ENCODE measurements at places on chromosomes 5 and 9.

DNA sequence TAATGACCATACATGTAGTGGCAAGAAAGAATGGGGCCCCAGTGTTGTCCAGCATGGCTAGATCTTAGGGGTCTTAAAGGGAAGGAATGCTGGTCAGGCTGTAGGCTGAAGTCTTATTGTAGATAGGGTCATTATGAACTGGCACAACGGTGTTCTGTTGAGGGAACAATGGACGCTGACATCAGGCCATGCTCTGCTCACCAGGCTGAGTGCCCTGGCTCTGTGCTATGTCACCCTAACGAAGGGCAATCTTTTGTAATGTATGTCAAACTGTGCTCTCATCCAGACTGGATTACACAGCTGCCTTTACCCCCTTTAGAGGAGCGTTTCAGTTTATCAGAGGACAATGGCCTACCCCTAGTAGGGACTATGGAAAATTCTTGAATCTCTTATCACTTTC lies 14.6 kb upstream of the ZNF608 start:
- DNase-seq, result no peak

GRCh38 chr5:145205546-145205945 lies 629.6 kb downstream of the PRELID2 start:
- no peak for DNase-seq

DNA sequence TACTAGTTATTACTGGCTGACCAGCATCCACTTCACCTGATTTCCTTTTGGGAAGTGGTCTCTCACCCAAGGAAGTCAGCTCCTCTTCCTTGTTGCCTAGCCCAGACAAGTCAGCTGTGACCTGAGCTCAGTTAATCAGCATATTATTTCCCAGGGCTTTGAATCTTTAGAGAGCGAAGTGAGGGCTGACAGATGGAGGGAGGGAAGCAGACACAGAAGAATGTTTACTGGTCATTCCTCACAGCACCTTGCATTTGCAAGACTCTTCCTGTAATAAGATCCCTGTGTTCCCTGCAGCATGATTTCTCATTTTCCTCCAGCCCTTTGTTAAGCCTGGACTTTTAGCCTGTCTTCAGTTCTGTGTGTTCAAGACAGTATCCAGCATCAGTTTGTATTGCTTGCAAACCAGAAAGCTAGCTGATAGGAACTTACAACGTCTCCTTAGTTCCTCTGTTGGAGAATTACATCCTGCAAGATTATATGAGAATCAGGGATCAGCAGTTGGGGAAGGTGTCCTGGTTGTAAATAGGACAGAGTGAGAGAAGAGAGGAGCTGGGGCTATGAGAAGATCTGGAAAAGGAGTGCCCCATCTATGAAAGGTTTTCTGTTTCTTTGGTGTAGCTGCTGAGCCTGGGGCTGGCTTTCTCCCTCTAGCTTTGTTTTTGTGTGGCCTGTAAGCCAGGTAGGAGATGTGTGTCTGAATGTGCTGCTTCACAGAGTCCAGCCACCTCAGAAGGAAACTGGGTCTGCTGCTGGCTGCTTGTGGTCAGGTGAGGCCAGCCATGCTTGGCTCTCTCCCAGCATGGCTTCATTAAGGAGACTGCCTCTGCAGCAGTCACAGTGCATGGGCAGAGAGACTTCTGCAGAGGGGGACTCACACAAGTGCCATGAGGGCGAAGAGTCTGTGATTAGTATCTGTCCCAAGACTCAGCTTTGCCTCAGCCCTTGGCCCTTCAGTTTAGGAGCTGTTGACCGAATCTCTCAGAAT lies 50.3 kb downstream of the MAN2A1 start:
- no peak for DNase-seq

DNA sequence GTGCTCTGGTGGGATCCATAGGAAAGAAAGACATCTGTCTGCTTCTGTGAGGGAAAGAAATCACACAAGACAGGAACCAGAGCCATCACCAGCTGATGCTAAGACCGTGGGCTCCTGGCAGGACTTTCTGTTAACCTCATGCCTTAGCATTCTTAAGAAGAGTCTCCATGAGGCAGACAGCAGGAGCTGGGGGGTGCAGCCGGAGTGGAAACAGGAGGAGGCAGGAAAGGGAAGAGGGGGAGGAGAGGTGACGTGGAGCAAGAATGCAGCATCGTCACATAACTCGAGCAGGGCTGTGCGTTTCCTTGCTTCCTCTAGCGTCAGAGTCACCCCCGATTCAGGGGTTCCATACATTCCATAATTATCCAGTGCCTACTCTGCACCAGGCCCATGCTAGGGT lies 53.6 kb downstream of the ERGIC1 start:
- DNase-seq, result no peak

- DNase-seq, result no peak
Observed at GRCh38 chr9:126778141-126778540, 26.7 kb upstream of the ZBTB43 start.

DNA sequence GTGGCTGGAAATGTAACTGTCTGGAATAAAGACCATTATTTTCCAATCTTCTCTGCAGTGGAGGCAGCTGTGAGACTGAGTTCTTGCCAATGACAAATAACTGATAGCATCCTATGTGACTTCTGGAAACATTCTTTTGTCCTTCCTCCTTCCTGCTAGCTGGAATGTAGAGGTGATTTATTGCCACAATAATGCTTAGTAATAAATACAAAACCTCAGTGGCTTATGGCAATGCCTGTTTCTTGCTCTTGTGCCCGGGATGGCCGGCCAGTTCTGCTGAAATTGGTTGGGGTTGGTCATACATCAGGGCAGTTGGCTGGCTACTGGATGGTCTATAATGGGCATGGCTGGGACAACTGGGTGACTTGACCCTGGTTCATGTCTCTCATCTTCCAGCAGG lies 12.2 kb upstream of the TEX48 start:
- no peak for DNase-seq

DNA sequence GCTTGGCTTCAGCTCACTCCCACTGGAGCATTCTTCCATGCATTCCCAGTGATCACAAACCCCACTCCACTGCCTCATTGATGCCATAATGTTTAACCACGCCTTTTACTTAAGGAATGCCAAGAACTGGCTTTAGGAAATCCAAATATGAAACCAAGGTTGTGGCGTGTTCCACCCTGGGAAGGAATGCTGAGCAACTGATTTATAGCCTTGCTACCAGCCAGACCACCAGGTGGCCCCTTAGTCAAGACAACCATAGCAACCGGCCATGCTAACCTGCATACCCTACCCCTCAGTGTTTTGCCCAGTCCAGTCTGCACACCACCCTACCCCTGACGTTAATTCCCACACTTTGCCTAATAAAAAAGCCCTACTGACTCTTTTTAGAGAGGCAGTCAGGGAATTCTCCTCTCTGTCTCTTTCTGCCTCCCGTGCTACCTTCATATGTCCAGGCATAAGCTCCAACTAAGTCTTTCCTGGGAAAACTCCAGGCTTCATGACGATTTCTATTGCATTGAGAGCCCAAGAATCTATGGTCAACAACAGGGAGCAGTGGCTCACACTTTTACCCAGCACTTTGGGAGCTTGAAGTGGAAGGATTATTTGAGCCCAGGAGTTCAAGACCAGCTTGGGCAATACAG lies 27.0 kb upstream of the PRRC2B start:
- DNase-seq, result no peak

DNA sequence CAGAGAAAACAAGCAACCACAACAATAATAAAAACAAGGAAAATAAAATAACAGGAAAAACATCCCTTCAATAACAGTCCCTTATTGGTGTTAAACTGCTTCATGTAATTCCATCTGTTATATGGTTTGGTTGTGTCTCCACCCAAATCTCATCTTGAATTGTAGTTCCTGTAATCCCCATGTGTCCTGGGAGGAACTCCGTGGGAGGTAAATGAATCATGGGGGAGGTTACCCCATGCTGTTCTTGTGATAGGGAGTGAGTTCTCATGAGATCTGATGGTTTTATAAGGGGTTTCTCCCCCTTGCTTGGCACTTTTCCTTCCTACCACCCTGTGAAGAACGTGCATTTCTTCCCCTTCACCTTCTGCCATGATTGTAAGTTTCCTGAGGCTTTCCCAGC lies 369.8 kb downstream of the TMEM232 start:
- no peak for DNase-seq

GRCh38 chr5:166050531-166050930 lies 2240.9 kb upstream of the WWC1 start:
- DNase-seq, result no peak

DNA sequence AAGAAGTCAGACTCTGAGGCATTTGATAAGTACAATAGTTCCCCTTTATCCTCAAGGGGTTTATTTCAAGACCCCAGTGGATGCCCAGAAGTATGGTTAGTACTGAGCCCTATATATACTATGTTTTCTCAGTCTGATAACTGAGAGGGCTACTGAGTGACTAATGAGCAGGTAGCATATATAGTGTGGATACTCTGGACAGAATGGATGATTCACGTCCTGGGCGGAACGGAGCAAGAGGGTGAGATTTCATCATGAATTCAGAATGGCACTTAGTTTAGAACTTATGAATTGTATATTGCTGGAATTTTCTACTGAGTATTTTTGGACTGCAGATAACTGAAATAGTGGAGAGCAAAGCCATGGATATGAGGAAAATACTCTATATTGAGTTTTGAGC lies 457.6 kb downstream of the PLK2 start:
- DNase-seq, result no peak

GRCh38 chr5:102617191-102618187 lies 118.7 kb upstream of the SLCO6A1 start:
- no peak for DNase-seq

DNA sequence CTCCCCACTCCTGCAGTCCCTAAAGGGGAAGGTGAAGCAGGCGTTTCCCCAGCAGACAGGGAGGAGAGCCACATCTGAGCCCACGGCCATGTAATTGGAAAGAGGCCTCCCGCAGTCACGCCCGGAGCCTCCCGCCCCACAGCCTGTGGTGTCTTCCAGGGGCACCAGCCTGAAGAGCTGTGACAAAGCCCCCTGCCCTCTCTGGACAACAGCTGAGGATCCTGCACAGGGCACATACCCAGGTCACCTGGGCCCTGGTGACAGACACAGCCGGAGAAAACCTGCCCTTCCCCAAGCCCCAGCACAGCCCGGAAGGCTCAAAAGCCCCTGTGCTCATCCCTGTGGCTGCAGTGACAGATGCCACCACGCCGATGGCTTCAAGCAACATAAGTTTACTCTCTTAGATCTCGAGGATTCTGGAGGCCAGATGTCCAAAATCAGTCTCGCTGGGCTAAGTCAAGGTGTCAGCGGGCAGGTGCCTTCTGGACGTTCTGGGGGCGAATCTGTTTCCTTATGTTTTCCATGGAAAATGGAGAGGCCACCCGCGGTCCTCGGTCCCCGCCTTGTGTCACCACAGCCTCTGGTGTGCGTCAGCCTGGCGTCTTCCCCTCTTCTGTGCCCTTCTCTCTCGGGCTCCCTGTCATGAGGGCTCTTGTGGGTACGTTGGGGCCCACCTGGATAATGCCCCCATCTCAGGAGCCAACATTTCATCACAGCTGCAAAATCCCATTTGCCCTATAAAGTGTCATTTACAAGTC lies 71.5 kb downstream of the PSMB7 start:
- DNase-seq, result no peak

DNA sequence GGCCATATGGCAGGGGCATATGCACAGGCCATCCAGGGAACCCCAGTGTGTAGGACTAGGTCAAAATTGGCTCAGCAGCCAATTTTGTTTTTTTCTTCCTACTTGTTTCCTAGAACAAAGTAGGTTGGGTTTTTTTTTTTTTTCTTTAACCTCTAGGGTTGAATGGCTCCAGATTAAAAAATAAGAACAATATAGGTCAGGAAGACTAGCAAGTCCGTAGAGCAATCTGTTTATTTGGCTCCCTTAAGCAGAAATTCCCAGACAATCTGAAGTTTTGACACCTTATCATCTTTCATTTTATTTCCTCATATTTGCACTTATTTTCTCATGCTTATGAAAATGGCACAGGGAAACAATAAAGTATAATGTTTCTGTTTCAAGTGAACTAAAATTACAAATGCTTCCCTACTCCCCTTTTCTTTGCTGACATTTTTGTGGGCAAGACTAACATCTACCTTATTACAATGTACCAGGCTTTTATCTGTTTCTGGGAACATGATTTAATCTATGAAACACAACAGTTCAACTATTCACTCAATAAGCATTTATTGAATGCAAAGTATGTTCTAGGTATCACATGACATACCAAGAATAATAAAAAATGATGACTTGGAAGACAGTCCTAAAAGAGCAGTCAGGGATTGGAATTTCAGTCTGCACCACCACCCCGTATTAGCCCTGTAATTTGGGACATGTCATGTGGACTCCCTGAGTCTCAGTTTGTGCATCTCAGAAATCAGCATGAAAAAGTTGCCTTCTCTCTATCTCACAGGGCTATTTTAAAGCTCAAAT lies 30.5 kb downstream of the TLR4 start:
- no peak for DNase-seq

- DNase-seq, result no peak
Observed at GRCh38 chr5:165258197-165258771, 1752.9 kb downstream of the MAT2B start.

- DNase-seq, result no peak
Observed at GRCh38 chr9:36486329-36486932, 86.3 kb upstream of the MELK start.

GRCh38 chr5:98570661-98571191 lies 202.7 kb upstream of the RGMB start:
- DNase-seq, result no peak

GRCh38 chr9:105656131-105656921 lies 5.9 kb upstream of the TAL2 start:
- no peak for DNase-seq

DNA sequence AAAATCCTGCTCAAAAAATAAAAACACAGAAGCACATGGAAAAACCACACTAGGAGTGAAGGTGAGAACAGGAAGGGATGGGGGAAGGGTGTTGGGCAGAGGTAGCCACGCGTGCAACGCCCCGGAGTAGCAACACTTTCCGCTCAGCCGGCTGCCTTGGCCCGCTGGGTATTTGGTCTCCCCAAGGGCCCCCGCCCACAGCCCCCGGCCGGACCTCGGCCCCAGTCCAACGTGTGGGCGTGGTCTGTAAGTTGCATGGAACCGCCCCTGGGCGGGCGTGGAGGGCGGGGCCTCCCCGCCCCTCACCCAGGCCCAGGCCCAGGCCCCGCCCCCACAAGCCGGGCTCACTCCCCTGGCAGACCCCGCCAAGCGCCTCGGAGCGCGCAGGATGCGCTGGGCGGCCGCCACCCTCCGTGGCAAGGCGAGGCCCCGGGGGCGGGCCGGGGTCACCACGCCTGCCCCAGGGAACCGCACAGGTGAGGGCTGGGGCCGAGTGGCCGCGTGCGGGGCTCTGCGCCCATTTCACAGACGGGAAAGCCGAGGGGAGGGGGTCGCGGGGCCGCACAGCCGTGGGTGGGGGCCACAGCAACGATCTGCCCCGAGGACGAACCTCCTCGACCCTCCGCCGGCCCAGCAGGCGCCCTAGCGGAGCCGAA lies at the start of gene SUSD3:
SUSD3 (plus strand) TSS at position 347 of the 656 bp plus-strand sequence; CDS start at position 389, 42 bp downstream.
- DNase-seq, result peak; percentile 80

Data from stimulated activated effector memory CD8-positive, alpha-beta T cell treated with anti-CD3 and anti-CD28 coated beads, Interleukin-12 subunit alpha, Interleukin-12 subunit beta, amount 100 ng/mL, for 72 hours (primary cell).